Activated T-cell treated with anti-CD3 and anti-CD28 coated beads, Interleukin-2, amount 50 U/mL, for 72 hours (primary cell): ENCODE measurements at places on chromosomes 3 and 15. TPM values are rescaled to one million over a fixed set of nuclear protein-coding genes. Genes with fewer than 3 reads are reported as not detected.

- no peak for DNase-seq
Observed at GRCh38 chr3:31314258-31314657, 218.5 kb upstream of the STT3B start.

DNA sequence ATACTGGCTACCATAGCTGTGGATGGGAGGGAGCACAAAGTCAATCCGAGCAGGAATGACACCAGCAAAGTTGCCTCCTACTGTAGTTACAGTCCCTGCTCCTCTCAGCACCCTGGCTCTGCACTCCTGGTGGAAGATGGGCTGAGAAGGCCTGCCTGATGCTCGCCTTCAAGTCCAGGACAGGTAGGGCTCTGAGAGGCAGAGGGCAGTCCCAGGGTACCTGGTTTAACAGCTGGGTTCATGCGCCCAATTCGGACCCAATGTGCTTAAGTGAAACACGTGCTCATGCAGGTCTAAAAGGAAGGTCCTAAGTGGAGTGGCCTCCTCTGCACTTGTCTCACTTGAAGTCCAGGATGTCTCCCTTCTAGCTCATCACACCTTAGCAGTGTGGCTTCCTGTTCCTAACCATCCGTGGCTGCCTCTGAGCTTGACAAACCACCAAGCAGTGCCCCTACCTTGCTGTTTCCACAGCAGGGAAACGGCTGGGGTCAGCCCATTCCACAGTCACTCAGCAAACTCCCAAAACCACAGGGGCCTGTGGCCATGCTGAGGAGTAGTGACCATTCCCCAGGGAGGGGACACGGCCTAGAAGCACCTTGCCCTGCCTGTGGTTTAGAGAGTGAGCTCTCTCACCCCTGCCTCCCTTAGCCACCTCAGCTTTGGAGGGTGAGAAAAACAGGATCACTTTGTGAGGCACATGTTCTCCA is 3.9 kb upstream of the MUSTN1 start:
- no peak for DNase-seq

GRCh38 chr15:77832874-77833273 is 200.2 kb upstream of the LINGO1 start:
- DNase-seq = no peak

DNA sequence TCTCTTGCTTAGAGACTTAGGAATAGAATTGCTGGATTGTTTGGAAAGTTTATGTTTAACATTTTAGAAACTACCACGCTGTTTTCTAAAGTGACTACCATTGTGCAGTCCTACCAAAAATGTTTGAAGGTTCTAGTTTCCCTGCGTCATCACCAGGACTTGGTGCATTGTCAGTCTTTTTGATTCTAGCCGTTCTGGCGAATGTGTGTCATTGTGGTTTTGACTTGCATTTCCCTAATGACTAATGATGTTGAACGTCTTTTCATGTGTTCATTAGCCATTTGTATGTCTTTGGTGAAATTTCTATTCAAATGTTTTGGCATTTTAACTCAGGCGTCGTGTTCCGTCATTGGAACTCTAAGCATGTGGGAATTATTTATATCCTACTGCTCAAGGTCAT is 58.0 kb downstream of the CHD2 start:
- DNase-seq = peak; percentile 59

GRCh38 chr15:63056829-63057228 is 14.3 kb downstream of the TPM1 start:
- DNase-seq = no peak

GRCh38 chr3:192812743-192813383 is 85.5 kb upstream of the FGF12 start:
- no peak for DNase-seq

DNA sequence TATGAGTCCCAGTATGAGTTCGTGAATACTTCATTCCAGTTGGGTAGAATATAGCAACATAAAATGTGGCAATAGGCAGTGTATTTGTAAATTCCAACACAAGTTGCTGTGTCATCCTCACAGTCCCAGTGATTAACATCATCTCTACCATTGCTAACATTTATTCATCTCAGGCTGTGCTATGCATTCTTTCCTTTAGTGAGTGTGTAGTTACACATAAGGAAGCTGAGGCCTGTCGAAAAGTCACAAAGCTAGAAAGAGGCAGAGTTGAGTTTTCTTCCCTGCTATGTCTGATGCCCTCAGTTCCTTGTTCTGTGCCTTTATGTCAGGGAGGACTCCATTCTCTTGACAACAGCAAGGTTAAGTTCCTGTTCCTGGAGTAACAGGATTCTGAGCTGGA is 96.4 kb downstream of the FNDC3B start:
- DNase-seq = no peak

The ZCWPW2 gene
- total RNA-seq = 0.55 TPM
